Activated CD8-positive, alpha-beta T cell treated with anti-CD3 and anti-CD28 coated beads for 36 hours (primary cell): ENCODE measurements at places on chromosomes 1 and 21. TPM values are rescaled to one million over a fixed set of nuclear protein-coding genes. Genes with fewer than 3 reads are reported as not detected.
A peak's percentile ranks its signal among the peaks of the same experiment; 100 is the strongest.

IGSF9 gene
- total RNA-seq = not detected

BCAR3 gene
- total RNA-seq = 0.51 TPM

RUNX3 gene
- total RNA-seq = 180 TPM

SLC25A34 gene
- total RNA-seq = 0.81 TPM

RGS7 gene
- total RNA-seq = not detected

LIPI gene
- not detected for total RNA-seq

CD5L gene
- total RNA-seq = not detected

PRRX1 gene
- total RNA-seq = not detected

GRCh38 chr21:25722631-25723030 lies 12.1 kb downstream of the ATP5PF start:
- H3K36me3 ChIP-seq = peaks cover 36% of the 10 kb centered on the region
- no peaks in the 10 kb centered on the region for H3K27me3 ChIP-seq
- no peaks in the 10 kb centered on the region for H3K4me1 ChIP-seq
- H3K4me3 ChIP-seq = no peak overlapping the region
- no peak for DNase-seq

DNA sequence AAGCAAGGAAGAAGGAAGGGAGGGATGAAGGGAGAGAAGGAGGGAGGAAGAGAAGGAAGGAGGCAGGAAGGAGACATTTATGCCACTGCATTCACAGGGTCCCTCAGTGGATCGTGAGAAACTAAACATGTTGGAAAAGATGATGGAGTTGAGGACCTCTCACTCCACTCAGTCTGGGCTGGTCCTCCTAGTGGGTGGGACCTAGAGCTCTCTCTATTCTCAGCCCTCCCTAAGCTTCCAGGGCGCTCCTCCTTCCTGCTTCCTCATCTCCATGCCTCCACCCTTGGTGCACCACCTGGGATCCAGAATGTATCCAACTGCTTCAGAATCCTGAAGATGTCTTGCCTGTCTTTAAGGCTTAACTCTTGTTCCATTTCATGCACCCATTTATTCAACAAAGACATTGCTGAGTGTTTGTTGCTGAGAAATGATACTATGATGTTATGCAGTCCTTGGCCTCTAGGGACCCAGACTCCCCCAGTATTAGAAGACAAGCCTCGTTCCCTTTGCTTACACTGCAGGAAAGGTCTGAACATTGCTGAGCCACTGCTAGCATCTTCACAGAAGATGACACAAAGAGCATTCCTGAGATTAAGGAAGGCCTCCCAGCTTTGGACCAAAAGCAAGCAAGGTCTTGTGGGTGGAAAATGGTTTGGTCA lies 88.5 kb downstream of the BEND5 start:
- no peak for DNase-seq
- H3K27ac ChIP-seq = no peak overlapping the region
- H3K27me3 ChIP-seq = no peaks in the 10 kb centered on the region
- no peak overlapping the region for H3K4me3 ChIP-seq

DNA sequence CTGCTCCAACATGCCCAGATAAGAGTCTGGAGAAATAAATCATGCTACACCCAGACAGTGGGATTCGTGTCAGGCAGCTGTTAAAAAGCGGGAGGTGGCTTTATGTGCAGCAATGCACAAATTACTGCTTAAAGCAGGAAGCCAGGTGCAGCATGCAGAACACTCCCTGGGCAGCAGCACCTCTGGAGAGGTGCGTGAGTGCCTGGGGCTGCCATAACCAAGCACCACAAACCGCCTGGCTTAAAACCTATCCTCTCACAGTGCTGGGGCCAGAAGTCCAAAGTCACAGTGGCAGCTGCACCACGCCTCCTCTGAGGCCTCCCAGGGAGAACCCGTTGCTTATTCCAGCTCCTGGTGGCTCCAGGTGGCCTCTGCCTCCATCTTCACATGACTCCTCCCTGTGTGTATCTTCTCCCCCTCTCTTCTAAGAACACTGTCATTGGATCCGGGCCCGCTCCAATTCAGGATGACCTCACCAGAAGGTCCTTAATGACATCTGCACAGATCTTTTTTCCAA lies 115.6 kb downstream of the SIK1 start:
- DNase-seq = no peak
- H3K36me3 ChIP-seq = no peaks in the 10 kb centered on the region
- H3K27me3 ChIP-seq = peaks cover 2% of the 10 kb centered on the region

DNA sequence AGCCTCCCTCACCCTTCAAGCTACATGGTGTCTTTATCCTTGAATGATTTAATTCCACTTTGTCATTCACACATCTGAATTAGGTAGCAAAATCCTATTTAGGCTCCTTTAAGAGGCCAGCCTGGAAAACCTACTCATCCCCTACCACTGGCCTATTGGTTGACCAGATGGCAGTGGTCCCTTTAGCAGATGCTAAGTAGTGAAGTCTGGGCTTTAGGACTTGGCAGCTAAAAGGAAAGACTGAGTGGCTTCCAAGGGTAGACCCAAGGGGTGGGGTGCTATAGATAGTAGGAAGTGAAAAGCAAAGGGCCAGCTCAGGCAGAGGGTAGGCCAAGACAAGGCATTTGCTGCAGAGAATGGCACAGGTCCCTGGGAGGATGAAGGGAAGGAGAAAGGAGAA lies 46.6 kb downstream of the KCNJ6 start:
- peaks cover 1% of the 10 kb centered on the region for H3K27me3 ChIP-seq
- H3K27ac ChIP-seq = no peak overlapping the region
- H3K4me3 ChIP-seq = no peak overlapping the region
- no peaks in the 10 kb centered on the region for H3K36me3 ChIP-seq

- H3K27me3 ChIP-seq = peaks cover 39% of the 10 kb centered on the region
- H3K4me3 ChIP-seq = no peak overlapping the region
- DNase-seq = no peak
- no peaks in the 10 kb centered on the region for H3K36me3 ChIP-seq
- no peak overlapping the region for H3K27ac ChIP-seq
Measured at GRCh38 chr1:9194024-9194423, 40.5 kb upstream of the H6PD start.

- H3K27ac ChIP-seq = peak overlapping the region; percentile 100
- H3K4me1 ChIP-seq = peaks cover 30% of the 10 kb centered on the region
- H3K36me3 ChIP-seq = peaks cover 71% of the 10 kb centered on the region
- H3K27me3 ChIP-seq = no peaks in the 10 kb centered on the region
Measured at GRCh38 chr1:204408074-204408507, 3.5 kb downstream of the PPP1R15B start.

- H3K27ac ChIP-seq = no peak overlapping the region
- peaks cover 7% of the 10 kb centered on the region for H3K4me1 ChIP-seq
- no peaks in the 10 kb centered on the region for H3K36me3 ChIP-seq
- no peak overlapping the region for H3K4me3 ChIP-seq
Measured at GRCh38 chr21:34353182-34353581, 10.6 kb upstream of the KCNE2 start.

DNA sequence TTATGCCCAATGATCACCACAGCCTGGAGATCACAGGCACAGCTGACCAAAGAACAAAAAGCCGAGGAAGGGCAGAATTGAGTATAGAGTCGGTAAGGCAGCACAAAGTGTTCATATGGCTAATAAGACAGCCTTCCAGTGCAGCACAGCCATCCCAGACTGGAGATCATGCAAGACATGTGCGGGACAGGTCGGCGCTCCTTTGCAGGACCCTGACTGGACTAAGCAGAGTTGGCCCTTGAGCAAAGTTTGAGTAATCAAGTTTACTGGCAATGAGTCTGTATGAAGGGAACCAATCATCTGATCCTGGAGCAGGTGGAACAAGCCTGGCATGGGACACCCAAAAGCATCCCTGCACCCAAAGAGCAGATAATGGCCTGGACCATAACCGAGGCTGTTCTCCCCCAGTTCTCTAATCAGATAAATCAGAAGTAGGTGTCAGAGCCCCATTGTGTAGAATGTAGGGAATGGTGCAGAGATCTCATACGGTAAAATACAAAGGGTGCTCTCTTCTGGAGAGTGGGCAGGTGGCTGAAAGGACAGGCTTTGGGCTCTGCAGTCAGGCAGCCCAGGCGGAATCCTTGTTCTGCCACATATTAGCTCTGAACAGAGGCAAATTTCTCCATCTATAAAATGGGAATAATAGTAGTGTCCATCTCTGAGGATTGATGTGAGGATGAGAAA lies 10.7 kb upstream of the DNASE2B start:
- no peak overlapping the region for H3K4me3 ChIP-seq
- DNase-seq = no peak
- no peak overlapping the region for H3K27ac ChIP-seq

GRCh38 chr1:211541720-211542477 lies 37.1 kb downstream of the SLC30A1 start:
- no peak for DNase-seq
- H3K27ac ChIP-seq = no peak overlapping the region
- no peak overlapping the region for H3K4me3 ChIP-seq

DNA sequence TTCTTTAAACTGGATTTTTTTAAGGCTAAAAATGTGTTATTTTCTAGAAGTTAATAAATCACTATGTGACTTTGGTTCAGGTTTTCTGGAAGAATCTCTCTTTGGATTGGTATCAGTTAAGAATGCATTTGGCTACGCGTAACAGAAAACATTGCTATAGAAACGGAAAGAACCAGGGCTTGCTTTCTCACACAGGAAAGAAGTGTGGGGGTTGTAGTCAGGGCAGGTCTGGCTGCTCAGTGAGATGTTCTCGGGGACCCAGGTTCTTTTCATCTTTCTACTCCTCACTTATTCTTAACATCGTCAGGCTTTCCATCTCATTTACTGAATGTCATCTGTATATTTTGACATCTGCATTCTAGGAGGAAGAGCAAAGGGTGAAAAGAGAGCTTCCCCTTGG lies 191.4 kb downstream of the ZBTB18 start:
- no peaks in the 10 kb centered on the region for H3K36me3 ChIP-seq
- H3K4me3 ChIP-seq = no peak overlapping the region
- H3K27ac ChIP-seq = no peak overlapping the region

GRCh38 chr21:27371975-27372331 lies 405.1 kb upstream of the ADAMTS5 start:
- no peaks in the 10 kb centered on the region for H3K36me3 ChIP-seq
- no peak overlapping the region for H3K27ac ChIP-seq
- H3K4me3 ChIP-seq = no peak overlapping the region
- DNase-seq = no peak
- no peaks in the 10 kb centered on the region for H3K27me3 ChIP-seq

DNA sequence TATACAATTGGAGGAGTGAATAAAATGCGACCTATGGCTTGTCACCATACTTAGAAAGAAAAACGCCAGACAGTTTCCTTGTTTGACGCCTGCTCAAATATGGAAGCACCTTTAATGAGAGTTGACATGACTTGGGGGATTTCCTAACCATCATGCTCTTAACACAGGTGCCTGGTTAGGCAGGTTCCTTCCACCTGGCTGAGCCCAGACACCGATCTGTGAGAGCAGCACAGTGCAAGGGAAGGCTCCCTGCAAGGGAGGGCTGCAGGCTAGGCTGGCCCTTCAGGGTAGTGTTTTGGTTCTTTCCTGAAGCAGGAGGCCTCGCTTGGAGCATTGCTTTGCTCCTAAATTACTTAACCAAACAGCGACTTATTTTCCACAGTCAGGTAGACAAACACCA lies 24.6 kb upstream of the KLHDC8A start:
- H3K27ac ChIP-seq = no peak overlapping the region
- peaks cover 13% of the 10 kb centered on the region for H3K27me3 ChIP-seq
- no peak overlapping the region for H3K4me3 ChIP-seq
- DNase-seq = no peak
- no peaks in the 10 kb centered on the region for H3K36me3 ChIP-seq

DNA sequence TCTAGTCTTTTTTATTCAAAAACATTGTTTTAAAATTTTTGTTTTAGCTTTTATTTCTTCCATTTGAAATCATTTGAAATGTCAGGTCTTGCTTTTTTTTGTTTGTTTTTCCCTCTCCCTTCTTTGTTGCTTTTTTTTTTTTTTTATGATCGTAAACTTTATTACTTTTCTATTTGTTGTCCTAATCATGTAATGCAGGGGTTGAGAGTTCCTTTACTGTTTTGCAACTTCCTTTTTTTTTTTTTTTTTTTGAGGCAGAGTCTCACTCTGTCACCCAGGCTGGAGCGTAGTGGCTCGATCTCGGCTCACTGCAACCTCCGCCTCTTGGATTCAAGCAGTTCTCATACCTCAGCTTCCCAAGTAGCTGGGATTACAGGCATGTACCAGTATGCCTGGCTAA lies 24.8 kb downstream of the IVNS1ABP start:
- DNase-seq = no peak
- H3K4me1 ChIP-seq = peaks cover 17% of the 10 kb centered on the region
- no peaks in the 10 kb centered on the region for H3K27me3 ChIP-seq
- peaks cover 45% of the 10 kb centered on the region for H3K36me3 ChIP-seq

DNA sequence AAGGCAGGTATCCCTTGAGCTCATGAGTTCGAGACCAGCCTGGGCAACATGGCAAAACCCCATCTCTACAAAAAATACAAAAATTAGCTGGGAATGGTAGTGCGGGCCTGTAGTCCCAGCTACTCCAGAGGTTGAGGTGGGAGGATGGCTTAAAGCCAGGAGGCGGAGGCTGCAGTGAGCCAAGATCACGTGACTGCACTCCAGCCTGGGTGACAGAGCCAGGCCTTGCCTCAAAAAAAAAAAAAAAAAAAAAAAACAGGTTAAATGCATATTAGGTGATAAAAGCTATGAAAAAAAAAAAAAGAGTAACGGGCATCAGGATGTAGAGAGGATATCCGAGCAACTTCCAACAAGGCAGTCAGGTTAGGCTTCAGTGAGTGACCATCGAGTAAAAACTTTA lies 2.8 kb upstream of the SRRM1 start:
- H3K4me1 ChIP-seq = peaks cover 26% of the 10 kb centered on the region
- H3K4me3 ChIP-seq = no peak overlapping the region
- H3K27me3 ChIP-seq = no peaks in the 10 kb centered on the region

DNA sequence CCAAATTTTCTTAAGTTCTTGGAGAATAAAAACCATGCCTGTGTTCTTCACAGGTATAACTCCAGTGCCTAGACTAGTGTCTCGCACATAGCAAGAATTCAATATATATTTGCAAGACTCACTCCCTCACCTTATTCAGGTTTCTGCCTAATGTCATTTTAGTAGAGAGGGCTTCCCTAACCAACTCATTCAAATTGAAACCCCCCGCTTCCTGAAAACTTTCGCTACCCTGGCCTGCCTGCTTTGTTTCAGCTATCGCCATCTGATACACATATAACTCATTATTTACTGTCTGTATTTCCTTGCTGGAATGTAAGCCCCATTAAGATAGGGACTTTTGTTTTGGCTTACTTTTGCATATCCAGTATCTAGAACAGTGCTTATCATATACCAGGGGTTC lies 8.6 kb downstream of the YARS1 start:
- H3K27ac ChIP-seq = no peak overlapping the region

- peaks cover 15% of the 10 kb centered on the region for H3K4me1 ChIP-seq
- H3K36me3 ChIP-seq = peaks cover 25% of the 10 kb centered on the region
- no peak overlapping the region for H3K4me3 ChIP-seq
Measured at GRCh38 chr1:156586892-156587477, 4.6 kb upstream of the NAXE start.

DNA sequence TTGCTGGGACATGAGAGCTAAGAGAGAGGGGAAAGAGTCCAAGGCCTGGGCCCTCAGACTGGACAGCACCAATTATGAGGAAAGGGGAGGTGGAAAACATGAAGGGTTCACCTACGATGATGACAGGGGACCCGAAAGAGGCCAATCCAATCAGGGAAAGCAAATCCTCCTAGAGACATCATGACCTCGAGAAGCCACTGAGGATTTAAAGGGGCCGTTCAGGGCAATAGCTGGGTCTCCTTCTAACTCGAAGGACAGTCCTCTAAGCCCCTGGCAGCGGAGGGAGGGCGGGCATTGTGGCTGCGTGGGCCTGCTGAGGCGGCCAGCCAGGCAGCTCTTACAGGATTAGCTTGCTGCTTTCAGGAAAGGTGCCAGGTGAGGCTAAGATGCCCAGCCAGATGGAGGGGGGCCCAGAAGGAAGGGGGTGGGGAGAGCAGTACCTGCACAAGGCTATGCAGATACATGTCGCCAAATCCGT lies 7.4 kb downstream of the MEF2D start:
- peak overlapping the region; percentile 11 for H3K4me3 ChIP-seq
- H3K4me1 ChIP-seq = peaks cover 97% of the 10 kb centered on the region
- no peaks in the 10 kb centered on the region for H3K27me3 ChIP-seq
